ENCODE measurements at places on chromosomes 6 and 20.

DNA sequence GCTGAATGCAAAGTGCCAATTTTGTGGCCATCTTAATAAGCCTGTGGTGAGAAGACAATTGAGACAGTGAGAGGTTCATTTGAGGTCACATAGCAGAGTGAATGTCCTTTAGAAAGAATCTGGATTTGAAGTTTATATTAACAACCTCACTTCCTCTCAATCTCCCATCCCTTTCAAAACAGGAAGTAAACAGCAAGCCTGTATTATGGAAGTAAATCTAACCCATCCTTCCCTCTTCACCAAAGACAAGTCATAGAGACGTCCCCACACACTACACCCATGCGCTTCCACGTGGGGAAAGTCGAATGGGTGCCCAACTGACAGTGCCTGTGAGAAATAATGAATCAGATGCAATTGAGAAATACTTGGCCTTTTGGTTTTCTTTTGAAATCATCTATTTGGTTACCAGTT lies 28.8 kb upstream of the CCND3 start:
- no peak for DNase-seq

- no peak for DNase-seq
Measured at GRCh38 chr20:42018979-42019378, 400.8 kb upstream of the CHD6 start.

GRCh38 chr6:11233673-11234573 lies 1.5 kb upstream of the NEDD9 start:
- DNase-seq = no peak

- peak; percentile 39 for DNase-seq
Measured at GRCh38 chr20:58870293-58871014, 17.9 kb downstream of the GNAS start.

GRCh38 chr6:137623293-137623692 lies 129.1 kb upstream of the OLIG3 start:
- DNase-seq = no peak

DNA sequence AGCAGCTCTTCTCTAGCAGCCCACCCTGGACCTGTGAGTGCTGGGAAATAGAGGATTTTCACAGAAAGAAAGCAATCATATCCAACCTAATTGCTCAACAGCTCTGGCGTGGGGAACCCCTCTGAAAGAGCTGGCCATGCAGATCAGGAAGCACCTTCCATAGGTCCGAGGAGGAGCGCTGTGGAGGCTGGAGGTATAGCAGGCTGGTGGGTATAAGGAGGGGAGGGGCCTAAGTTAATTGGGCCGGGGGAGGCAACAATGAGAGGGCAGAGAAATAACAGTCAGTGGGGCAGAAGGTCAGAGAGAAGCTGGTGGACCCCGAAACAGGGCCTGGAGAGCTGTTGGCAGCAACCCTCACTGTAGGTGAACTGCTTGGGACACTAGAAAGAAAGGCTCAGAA lies 40.8 kb downstream of the SNRNP48 start:
- DNase-seq = no peak

- no peak for DNase-seq
Measured at GRCh38 chr6:130851026-130851425, 23.8 kb downstream of the SMLR1 start.

- no peak for DNase-seq
Measured at GRCh38 chr20:63119963-63120807, 95.7 kb downstream of the YTHDF1 start.

DNA sequence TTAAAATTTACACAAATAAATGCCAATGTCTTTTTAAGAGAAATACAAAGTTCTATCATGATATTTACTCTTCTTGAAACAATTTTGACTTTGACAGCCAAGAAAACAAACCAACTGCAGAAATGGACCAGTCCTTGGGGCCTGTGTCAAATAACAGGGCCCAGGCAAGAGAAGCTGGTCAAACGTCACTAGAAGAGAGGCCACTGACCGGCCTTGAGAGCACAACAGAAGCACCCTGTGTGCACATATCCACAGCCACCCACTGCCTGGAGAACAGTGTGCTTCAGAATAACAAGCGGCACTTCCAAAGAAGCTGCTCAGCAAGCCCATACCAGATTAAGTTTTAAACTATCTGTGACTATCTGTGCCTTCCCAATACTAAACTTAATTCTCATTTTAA lies 14.8 kb downstream of the APMAP start:
- DNase-seq = no peak

- no peak for DNase-seq
Measured at GRCh38 chr6:125798734-125799508, 8.2 kb downstream of the NCOA7 start.

GRCh38 chr6:48664826-48665225 lies 553.8 kb upstream of the PTCHD4 start:
- DNase-seq = no peak

DNA sequence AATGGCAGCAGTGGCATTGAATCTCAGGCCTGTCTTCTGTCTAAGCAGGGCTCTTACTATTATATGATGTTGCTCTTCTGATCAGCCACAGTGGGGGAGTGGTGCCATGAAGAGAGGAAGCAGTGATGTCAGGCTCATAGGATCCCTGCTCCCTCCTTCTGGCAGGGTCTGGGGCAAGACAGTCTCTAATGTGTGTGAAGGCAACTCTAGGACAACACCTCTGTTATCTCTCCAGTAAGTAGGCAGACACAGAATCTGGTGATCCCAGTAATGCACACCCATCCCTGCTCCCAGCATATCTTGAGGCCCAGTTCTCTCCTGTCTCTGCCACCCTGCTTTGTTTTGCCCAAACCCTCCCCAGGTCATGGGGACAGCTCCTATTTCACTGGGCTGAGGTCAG lies 8.8 kb downstream of the C20orf202 start:
- DNase-seq = no peak

- no peak for DNase-seq
Measured at GRCh38 chr6:155100087-155100486, 105.0 kb downstream of the TIAM2 start.

- no peak for DNase-seq
Measured at GRCh38 chr6:48389146-48390043, 278.4 kb upstream of the PTCHD4 start.

- DNase-seq = no peak
Measured at GRCh38 chr6:33297956-33298772, 578 bp downstream of the RGL2 start.

DNA sequence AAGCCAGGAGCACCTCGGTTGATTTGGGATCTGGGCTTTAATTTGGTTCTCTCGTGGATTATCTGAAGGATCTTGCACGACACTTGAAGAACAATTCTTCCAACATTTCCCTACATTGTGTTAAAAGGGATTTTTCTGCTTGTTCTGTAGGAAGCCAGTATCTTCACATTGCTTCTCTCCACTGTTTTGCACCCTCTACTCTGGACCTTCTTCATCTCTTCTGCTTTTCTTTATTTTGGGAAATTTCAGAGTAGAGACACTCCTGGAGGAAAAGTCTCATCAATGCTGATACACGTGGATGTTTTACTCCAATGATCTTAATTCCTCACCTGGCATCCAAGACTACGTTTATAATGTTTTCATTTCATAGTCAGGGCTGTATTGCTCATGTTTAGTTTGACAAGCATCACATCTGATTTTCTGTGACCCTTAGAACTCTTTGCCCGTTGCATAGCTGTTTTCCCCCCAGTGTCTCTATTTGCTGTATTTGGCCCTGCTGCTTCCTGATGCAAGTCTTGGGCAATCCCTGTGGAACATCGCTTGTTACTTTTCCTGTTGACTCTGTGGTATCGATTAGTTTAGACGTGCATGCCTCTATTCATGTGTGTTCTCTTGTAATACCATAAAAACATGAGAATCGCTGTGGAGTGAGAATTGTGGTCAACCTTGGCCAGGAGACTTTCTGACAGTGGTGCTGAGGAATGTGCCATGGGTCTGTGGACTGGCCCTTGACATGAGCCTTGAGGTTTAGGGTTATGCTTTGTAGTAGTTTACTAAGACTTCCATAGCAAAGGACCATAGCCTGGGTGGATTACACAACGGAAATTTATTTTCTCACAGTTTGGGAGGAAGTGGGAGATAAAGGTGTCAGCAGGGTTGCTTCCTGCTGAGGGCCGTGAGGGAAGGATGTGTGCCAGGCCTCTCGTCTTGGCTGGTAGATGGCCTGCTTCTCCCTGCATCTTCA lies 12.5 kb downstream of the PLCB1 start:
- DNase-seq = no peak

GRCh38 chr6:39490108-39490507 lies 167.6 kb upstream of the KCNK16 start:
- DNase-seq = no peak

DNA sequence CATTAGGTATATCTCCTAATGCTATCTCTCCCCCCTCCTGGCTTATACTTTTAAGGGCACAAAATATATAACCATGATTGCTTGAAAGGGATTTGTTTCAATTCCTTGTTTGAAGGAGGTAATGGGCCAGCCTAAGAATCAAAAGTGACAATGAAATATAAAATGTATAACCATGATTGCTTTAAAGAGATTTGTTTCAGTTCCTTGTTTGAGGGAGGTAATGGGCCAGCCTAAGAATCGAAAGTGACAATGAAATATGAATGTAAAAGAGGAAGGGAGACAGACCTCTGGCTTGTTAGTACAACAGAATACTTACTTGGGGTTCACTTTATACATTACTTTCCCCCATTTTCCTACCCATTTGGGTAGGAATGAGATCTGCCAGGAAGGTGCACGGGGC lies 55.5 kb downstream of the FOXC1 start:
- DNase-seq = no peak

GRCh38 chr6:70709826-70710225 lies 42.1 kb downstream of the SMAP1 start:
- no peak for DNase-seq

GRCh38 chr6:108896111-108896661 lies 48.0 kb downstream of the ARMC2 start:
- no peak for DNase-seq

DNA sequence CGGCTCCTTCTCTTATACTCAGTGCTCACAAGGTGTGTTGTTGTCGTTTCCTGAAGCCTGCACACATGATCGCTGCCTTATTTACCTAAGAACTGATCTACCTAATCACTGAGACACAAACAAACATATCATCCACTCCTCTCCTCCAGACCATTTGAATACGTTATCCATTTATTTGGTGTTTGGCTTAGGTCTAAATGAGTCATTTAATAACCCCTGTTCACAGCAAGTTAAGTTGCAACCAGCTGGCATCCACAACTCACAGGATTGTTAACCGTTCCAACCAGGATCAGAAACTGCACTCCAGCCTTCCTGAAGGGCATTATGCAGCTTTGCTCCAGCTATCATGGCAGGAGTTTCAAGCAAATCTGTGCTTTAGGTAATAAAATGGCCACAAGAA lies 511.1 kb upstream of the MAP3K7 start:
- no peak for DNase-seq

GRCh38 chr6:137701942-137702341 lies 165.1 kb upstream of the TNFAIP3 start:
- DNase-seq = no peak

DNA sequence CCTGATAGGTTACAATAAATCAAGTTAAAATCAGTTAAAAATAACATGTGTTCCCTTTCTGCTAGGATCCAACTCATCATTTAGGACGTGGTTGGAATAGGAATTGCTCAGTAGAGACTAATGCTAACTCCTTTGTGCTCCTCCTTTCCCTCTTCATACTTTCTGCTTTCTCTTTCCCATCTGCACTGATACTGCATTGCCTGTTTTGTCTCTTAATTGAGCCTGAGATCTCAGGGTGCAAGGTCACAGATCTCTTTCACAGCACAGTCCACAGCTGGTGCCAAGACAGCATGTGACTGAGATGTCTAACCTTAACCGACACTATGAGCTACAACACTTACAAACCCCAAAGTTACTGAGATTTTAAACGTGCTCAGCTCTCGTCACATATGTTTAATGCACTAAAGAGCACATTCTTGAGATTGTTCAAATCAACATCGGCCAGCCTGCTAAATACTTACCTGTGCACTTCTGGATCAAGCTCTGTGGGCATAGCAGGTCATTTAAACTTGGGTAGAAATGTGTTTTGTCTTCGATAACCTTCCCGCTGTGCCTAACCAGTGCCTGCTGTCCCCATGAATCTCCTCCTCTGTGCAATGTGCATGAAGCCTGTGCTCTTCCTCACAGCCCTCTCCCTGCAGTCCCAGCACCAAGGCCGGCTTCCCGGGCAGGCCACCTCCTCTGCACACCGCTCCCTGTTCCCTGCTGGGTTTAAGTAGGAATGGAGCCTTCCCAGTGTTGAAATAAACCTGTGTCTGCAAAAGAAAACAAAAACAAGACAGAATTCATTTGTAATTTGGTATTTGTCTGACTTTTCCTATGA lies 39.6 kb upstream of the AFDN start:
- DNase-seq = no peak

DNA sequence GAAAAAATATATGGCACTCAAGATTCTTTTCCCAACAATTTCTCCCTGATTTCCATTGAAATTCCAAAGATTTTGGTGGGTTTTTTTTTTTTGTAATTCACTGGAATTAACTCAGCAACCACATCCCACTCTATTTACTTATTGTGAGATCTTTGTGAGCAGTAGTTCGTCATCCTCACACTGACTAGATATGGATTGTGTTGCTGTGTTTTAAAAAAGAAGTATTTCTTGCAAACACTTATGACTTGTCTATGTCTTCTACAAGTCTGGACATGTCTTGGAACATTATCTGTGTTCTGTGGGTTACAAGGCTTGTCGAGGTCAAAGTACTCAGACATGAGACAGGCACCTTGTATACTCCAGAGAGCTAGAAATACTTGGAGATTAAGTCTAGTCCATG lies 7.3 kb upstream of the TENT5A start:
- no peak for DNase-seq

GRCh38 chr6:146972546-146972945 lies 231.7 kb upstream of the STXBP5 start:
- no peak for DNase-seq

GRCh38 chr20:40848526-40848925 lies 159.5 kb upstream of the MAFB start:
- DNase-seq = no peak

GRCh38 chr6:48775157-48775556 lies 664.2 kb upstream of the PTCHD4 start:
- DNase-seq = no peak

GRCh38 chr6:151412909-151413308 lies 21.6 kb upstream of the ZBTB2 start:
- DNase-seq = no peak

GRCh38 chr20:24411003-24411833 lies 58.2 kb upstream of the SYNDIG1 start:
- DNase-seq = no peak

GRCh38 chr6:20260360-20260759 lies 48.1 kb upstream of the MBOAT1 start:
- DNase-seq = no peak

GRCh38 chr6:149995235-149995750 lies 30.0 kb downstream of the RAET1L start:
- no peak for DNase-seq

DNA sequence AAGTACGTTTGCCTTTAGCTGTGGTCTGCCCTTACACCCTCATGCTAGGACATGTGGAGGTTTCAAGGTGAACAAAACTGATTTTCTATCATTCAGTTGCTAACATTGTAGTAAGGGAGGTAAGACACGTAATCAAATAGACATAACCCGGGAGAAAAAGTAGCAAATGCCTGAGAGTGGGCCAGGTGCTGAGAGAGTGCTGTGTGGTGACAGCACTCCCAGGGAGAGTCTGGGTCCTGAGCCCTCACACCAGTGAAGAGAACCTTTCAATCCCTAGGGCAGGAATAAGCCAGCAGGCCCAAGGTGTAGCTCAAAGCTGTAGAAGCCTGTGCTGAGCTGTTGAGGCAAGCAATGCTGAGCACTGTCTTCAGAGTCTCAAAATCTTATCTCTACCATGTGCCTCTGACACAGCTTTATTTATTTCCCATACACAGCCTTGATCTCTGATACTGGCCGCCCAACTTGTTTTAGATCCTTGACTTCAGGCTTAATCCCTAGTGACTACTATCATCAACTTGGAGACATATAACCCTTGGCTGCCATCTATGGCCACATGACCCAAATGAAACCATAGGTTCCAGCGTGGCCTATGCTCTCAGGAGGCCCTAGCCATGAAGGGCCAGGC lies 55.2 kb downstream of the TPD52L1 start:
- no peak for DNase-seq
